ENCODE measurements at places on chromosomes 16 and 17.

- DNase-seq: no peak
Measured at GRCh38 chr16:53817117-53817755, 113.3 kb downstream of the FTO start.

DNA sequence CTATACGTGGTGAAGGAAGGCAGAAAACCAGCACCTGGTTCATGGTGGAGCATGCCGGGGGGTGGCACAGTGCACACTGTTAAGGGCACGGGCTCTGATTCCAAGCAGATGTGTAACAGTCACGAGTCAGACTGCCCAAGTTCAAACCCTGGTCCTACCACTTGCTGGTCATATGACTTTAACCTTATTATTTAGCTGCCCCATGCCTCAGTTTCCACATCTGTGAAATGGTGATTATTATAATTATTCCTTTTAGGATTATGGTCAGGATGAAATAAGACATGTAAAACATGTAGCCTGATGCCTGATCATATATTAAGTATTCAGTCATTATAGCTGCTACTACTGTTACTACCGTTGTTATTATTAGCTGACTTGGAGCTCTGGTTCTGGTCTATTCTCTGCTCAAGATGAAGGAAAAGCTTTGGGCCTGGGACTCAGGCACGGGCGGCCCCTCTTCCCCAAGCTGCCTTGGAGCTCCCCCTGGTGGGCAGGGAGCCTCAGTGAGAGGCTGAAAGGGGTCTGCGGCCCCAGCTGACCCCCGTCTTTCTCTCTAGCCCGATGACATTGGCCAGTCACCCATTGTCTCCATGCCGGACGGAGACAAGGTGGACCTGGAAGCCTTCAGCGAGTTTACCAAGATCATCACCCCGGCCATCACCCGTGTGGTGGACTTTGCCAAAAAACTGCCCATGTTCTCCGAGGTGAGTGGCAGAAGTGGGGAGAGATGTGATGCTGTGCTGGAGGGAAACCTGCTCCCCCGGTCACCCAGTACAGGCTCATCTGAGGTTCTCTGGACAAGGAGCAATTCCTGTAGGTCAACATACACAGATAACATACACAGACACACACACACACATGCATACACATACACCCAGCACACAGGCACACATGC is 14.0 kb downstream of the NR1D1 start:
- peak; percentile 54 for DNase-seq

- DNase-seq: no peak
Measured at GRCh38 chr17:65515959-65516948, 45.2 kb downstream of the AXIN2 start.

- DNase-seq: peak; percentile 72
Measured at GRCh38 chr17:45410144-45411091, 22.3 kb downstream of the ARHGAP27 start.

DNA sequence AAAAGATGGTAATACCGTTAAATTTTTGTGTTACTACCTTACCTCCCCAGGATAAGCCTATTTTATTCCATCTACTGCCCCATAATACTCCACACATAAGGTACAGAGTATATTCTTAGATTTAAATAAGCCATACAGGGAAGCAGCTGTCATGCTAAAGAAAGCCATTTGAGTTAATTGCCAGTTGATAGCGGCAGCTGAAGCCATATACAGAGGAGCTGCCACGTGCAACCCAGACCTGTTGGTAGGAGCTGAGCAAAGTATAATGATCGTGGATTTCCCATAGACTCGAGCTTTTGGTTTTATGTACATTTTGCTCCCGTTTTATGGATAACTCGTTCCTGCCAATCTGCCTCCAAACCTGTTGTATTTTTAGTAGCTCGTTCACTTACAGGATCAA is 12.0 kb downstream of the CPSF4L start:
- DNase-seq: no peak

DNA sequence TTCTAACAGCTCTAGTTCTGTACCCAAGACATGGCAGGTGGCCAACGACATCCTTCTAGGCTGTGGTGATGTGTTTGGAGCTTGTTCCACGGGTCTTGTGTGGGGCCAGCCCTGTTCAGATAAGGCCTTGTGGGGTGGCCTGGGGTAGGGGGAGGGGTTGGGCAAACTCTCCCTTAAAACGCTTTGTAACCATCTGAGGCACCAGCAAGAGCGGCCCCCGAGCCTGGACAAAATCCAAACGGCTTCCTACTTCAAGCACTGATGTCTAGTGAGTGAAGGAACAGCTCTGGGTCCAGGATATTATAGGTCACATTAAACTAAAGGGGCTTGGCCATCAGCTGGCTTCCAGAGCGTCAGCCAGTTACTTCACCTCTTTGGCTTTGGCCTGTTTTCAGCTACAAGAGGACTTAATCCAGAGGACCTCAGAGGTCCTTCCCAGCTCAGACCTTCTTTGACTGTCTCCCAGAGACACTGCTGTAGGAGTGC is 11.9 kb downstream of the SERPINF1 start:
- no peak for DNase-seq

DNA sequence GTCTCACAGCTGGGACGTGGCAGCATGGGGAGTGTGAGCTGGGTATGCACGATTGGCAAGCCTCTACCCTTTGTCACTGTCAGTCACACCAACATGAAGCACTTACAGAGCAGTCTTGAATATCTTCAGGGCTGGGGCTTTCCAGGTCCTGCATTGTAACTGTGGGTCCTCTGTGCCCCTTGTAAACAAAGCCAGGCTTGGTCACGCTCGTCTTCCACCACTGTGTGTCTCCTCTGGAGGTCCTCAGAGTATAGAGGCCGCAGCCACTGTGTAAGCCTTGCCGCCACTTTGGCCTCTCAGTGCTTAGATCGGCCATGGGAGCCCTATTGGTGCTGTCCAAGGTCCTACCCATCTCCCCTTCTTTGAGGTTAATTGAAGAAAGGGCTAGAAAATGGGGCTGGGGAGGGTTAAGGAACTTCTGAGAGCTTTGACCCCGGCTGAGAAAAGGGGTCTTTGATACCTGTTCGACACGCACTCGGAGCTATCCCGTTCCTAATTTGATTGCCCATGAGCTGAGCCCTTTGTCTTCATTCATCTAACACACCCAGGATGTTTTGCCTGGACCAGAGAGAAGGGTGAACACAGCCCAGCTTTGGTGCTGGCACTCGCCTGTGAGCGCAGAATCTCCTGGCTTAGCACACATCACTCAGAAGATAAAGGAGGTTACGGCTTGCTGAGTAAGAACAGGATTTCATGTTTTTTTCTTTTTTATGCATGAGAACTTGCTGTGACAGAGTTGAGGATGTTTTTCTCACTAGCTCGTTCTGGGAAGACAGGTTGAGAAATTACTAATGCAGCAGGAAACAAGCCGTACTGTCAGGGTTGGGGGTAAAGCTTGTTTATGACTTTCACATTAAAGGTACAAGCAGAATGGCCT is 267.9 kb downstream of the CPPED1 start:
- DNase-seq: peak; percentile 72

GRCh38 chr17:66695098-66695497 is 139.8 kb upstream of the CACNG5 start:
- no peak for DNase-seq

DNA sequence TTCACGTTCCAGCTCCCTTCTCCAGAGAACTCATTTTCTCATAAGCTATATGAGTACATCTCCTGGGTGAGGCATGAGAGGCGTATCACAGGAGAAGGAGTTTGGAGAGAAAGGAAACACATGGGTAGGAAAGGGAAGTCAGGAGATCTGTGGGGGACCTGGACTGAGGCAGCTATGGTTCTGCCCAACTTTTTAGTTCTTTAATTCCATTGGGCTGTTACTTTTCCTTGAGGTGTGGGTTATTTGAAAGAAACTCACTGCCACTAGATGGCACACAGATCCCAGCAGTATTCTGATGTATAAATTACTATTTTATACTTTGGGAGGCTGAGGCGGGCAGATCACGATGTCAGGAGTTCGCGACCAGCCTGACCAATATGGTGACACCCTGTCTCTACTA is 63.6 kb downstream of the NUP93 start:
- peak; percentile 27 for DNase-seq

- no peak for DNase-seq
Measured at GRCh38 chr17:28268610-28269313, 50.2 kb upstream of the TMEM97 start.

DNA sequence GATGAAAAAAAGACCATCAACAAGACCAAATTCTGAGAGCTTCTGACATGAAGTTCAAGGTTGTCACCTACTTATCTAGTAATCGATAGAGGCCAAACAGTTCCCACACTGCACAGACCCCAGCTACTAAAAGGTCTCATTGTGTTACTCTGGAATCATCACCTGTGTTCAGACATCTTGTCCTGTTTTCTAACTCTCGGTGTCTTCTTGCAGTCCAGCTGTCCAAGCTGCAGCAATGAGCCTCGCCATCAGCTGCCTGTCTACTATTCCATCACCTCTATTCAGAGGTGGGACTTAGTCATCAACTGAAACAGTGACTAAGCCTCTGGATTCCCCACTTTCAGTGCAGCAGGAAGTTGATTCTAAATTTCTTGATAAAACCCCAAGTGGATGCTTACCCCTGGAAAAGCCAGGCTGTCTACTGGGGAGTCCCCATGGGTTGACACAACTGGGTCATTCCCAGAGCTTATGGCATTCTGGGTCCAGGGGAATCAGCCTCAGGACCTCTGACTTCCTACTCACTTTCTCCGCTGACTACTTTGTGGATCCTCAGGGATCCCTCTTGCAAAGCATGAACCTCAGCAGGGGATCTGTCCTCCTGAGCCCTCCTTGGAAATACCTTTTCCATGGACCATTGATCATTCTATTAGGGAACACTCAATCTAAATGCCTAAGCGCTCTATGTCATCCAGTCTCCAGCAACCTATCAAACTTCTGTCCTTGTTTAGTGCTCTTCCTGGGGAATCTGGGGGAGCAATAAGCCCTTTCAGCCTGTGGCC is 46.5 kb downstream of the HNF1B start:
- DNase-seq: peak; percentile 17

DNA sequence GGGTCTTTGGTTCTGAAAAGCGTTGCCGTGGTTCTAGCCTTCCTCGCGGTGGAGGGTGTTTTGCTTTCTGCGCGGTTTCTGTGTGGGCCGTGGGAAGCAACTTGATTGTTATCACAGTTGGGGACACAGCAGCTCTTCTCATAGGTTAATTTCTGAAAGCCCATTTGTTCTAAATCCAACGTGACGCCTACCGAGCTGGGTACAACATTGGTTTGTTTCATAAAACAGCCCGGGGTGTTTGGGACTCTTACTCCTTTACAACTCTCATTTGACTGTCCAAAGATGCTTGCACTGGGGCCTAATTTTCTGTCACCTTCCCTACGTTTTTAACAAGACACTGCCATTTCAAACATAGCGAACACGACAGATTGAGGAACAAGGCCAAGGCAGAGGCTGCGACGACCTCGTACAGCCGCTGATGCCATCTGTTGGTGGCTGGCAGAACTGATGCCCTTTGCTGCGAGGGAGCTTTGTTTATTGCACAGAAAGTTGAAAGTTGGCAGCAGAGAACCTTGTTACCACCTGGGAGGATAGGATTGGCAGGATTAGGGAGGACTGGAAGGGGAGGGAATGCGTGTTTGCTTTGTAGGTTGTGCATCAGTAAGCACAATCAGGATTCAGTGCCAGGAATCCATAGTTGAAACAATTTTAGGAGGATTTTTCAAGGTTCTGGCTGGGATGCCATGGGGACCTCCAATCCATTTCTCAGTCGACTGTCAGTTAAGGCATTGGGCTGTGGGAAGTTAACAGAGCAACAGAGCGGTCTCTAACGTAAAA is 98.3 kb downstream of the PITPNC1 start:
- DNase-seq: peak; percentile 88

DNA sequence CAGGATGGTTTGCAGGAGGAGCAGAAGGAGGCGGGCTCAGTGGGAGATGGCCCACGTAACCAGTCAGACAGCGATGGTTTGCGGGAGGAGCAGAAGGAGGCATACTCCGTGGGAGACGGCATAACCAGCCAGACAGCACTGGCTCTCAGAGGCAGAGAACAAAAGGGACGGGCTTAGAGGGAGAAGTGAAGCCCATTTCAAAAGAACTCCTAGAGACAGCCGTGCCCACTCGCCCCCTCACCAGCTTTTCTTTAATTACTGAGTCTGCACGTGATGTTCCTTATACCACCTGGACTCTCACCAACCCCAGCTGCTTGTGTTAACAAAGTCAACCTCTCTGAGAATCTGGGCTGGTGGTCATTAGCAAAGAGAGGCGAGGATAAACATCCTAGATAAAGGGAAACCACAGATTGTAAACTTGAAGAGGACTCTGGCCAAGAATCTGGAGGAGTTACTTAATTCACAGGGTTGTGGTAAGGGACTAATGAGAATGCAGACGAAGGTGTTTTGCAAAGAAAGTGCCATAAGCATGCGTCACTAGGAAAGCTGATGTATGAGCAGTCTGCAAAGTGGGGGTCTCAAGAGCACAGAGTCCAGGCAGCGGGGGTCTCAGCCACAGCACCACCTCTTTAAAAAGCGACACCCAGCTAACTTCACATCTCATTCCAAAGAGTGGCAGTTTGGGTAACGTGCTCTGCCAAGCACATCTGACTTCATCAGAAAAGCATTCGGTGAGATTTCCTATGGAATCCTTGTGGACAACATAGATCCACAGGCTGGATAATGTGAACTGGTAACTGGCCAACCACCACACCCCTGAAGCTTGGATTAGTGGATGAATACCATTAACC is 51.7 kb downstream of the NXN start:
- no peak for DNase-seq

DNA sequence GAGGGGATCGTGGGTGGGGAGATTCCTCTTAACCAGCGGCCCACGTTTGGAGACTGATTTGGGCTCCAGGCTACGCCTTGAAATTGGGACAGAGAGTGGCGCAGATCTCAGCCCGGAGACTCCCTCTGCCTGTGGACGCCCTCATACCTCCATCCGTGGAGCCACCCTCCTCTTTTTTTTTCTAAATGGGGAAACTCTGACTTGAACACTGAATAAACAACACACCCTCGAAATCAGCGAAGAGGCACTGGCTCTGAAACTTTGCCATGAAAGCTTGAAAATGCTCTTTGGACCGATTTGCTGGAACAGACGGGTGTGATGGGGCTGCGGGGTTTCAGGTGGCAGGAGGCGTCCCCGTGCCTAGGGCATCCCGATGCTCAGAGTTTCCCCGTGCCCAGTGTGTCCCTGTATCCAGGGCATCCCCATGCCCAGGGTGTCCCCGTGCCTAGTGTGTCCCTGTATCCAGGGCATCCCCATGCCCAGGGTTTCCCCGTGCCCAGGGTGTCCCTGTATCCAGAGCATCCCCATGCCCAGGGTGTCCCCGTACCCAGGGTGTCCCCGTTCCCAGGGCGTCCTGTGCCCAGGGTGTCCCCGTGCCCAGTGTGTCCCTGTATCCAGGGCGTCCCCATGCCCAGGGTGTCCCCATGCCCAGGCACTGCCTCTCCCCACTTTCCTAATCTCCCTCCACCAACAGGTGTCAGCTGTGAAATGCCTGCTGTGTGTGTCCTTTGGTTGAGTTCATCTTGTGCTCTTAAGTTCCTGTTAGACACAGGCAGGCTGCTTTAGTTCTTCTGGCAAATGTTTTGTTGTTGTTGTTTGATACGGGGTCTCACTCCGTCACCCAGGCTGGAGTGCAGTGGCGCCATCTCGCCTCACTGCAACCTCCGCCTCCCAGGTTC is 187.0 kb downstream of the SEC14L1 start:
- no peak for DNase-seq

GRCh38 chr17:28997806-28998205 is 8.0 kb downstream of the SEZ6 start:
- DNase-seq: no peak
